ENCODE measurements at places on chromosomes 3 and 15.

- no peaks in the 10 kb centered on the region for H3K36me3 ChIP-seq
- H3K4me3 ChIP-seq = no peak overlapping the region
- peaks cover 29% of the 10 kb centered on the region for H3K4me1 ChIP-seq
- peak overlapping the region; percentile 69 for H3K27ac ChIP-seq
- no peaks in the 10 kb centered on the region for H3K27me3 ChIP-seq
Measured at GRCh38 chr3:31288224-31288623, 244.5 kb upstream of the STT3B start.

- no peak overlapping the region for H3K27ac ChIP-seq
- DNase-seq = peak; percentile 3
- H3K4me3 ChIP-seq = no peak overlapping the region
Measured at GRCh38 chr3:192772240-192772894, 45.0 kb upstream of the FGF12 start.

- H3K36me3 ChIP-seq = peaks cover 19% of the 10 kb centered on the region
- peaks cover 53% of the 10 kb centered on the region for H3K4me1 ChIP-seq
- H3K4me3 ChIP-seq = peak overlapping the region; percentile 95
- no peaks in the 10 kb centered on the region for H3K27me3 ChIP-seq
Measured at GRCh38 chr3:11641683-11642430, 1.9 kb downstream of the VGLL4 start.

GRCh38 chr15:92847841-92848240, 52.3 kb upstream of the CHD2 start:
- H3K36me3 ChIP-seq = no peaks in the 10 kb centered on the region
- no peak overlapping the region for H3K4me3 ChIP-seq
- DNase-seq = no peak

DNA sequence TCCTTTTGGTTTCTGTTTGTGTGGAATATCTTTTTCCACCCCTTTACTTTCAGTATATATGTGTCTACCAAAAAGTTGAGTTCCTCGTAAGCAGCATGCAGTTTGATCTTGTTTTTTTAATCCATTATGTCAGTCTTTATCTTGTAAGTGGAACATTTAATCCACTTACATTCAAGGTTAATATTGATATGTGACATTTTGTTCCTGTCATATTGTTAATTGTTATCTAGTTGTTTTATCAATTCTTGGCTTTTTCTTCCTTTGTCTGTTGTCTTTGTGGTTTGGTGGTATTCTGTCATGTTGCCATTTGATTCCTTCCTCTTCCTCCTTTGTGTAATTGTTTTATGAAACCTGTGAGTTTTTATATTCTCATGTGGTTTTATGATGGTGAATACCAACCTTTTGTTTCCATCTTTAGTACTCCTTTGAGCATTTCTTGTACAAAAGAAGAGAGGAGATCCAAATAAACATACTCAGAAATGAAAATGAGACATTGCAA, 43.4 kb upstream of the XCR1 start:
- DNase-seq = no peak
- H3K36me3 ChIP-seq = peaks cover 3% of the 10 kb centered on the region
- H3K27me3 ChIP-seq = peaks cover 34% of the 10 kb centered on the region
- H3K27ac ChIP-seq = peak overlapping the region; percentile 57
- peaks cover 59% of the 10 kb centered on the region for H3K4me1 ChIP-seq
- H3K4me3 ChIP-seq = peak overlapping the region; percentile 5

- peaks cover 65% of the 10 kb centered on the region for H3K4me1 ChIP-seq
- H3K4me3 ChIP-seq = no peak overlapping the region
- DNase-seq = no peak
- H3K27me3 ChIP-seq = no peaks in the 10 kb centered on the region
- H3K27ac ChIP-seq = peak overlapping the region; percentile 69
- H3K36me3 ChIP-seq = peaks cover 6% of the 10 kb centered on the region
Measured at GRCh38 chr15:41690636-41691035, 30.4 kb downstream of the MGA start.

DNA sequence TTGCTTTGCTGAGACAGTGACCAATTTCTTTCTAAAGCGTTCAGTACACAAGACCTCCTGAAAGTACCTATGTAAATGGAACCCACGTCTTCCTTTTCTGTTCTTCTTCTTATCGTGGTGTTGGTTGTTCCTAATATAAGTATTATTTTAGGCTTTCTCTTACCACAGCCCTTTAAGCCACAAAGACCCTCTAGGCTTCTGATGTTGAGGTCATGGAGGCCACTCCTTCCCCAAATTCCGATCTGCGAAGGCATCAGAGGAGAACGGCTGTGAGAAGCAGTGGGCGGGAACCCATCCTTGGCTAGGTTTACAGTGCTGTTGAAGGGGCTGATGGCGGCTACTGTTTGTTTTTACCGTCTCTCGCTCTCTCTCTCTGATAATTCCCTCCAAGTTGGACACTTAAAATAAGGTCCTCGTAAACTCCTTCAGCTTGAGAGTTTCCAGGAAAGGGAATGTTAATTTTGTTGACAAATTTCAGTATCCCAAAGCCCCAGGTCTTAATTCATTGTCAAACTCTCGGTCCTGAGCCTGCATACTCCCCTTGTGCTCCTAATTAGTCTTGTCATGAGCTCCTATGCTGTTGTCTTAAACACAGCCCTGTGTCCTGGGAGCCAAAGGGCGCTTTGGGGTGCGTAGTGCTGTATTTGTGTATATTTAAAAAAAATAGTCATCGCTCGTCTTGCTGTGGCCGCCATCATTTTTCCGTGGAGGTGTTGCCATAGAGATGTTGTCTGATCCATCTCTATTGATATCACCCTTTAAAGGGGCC, 178.8 kb downstream of the OPA1 start:
- no peaks in the 10 kb centered on the region for H3K36me3 ChIP-seq
- peaks cover 5% of the 10 kb centered on the region for H3K27me3 ChIP-seq
- H3K27ac ChIP-seq = no peak overlapping the region
- peaks cover 3% of the 10 kb centered on the region for H3K4me1 ChIP-seq
- H3K4me3 ChIP-seq = no peak overlapping the region

DNA sequence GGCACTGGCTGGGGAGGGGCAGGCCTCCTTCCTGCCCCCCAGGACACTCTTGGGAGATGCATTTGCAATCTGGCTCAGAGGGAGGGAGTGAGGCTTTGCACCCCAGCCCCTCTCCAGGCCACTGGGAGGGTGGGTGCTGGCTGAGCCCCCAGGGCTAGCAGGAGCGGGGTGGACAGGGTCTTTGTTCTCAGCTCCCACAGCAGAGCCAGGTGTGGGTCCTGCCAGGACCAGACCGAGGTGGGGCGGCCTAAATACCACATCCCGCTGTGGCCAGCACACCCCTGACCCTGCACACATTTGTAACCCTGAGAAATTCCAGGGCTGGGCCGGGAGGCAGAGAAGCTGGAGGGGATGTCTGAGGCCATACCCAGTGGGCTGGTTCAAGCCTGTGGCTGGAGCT, 41.0 kb downstream of the STARD5 start:
- H3K4me1 ChIP-seq = peaks cover 57% of the 10 kb centered on the region
- DNase-seq = no peak
- H3K27me3 ChIP-seq = no peaks in the 10 kb centered on the region
- H3K27ac ChIP-seq = no peak overlapping the region

GRCh38 chr15:93223803-93224202, 134.8 kb upstream of the RGMA start:
- no peak overlapping the region for H3K27ac ChIP-seq
- H3K4me3 ChIP-seq = no peak overlapping the region
- peaks cover 6% of the 10 kb centered on the region for H3K27me3 ChIP-seq
- DNase-seq = no peak
- no peaks in the 10 kb centered on the region for H3K36me3 ChIP-seq

- peak overlapping the region; percentile 76 for H3K27ac ChIP-seq
- H3K4me1 ChIP-seq = peaks cover 52% of the 10 kb centered on the region
- no peaks in the 10 kb centered on the region for H3K27me3 ChIP-seq
- peak; percentile 35 for DNase-seq
- peaks cover 37% of the 10 kb centered on the region for H3K36me3 ChIP-seq
Measured at GRCh38 chr15:52558196-52558595, 10.6 kb downstream of the ARPP19 start.

GRCh38 chr3:187802928-187803259, 57.6 kb upstream of the BCL6 start:
- no peaks in the 10 kb centered on the region for H3K27me3 ChIP-seq
- peak overlapping the region; percentile 30 for H3K4me3 ChIP-seq
- no peaks in the 10 kb centered on the region for H3K36me3 ChIP-seq
- peak; percentile 53 for DNase-seq
- H3K27ac ChIP-seq = peak overlapping the region; percentile 89

GRCh38 chr3:147943265-147943945, 534.2 kb downstream of the ZIC1 start:
- no peak for DNase-seq
- H3K4me1 ChIP-seq = no peaks in the 10 kb centered on the region
- no peak overlapping the region for H3K4me3 ChIP-seq
- H3K27ac ChIP-seq = no peak overlapping the region

DNA sequence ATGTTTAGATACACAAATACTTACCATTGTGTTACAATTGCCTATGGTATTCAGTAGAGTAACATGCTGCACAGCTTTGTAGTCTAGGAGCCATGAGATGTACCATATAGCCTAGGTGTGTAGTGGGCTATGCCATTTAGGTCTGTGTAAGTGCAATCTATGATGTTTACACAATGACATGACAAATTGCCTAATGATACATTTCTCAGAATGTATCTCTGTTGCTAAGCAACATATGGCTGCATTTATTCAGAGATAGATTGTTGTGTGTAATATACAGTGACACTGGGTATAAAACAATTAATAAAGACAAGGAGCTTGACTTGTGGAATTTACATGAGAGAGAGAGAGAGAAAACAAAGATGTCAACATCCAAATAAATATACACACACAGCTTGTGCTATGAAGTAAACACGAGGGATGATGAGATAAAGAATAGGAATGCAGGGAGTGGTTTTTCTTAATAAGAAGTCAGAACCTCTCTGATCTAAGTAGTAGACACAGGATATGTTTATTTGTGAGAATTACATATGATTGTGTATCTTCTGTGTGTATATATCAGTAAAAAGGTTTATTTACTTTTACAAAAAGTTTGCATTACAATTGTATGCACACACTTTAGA, 110.0 kb downstream of the KCNAB1 start:
- H3K36me3 ChIP-seq = no peaks in the 10 kb centered on the region
- H3K4me3 ChIP-seq = no peak overlapping the region
- peaks cover 18% of the 10 kb centered on the region for H3K27me3 ChIP-seq

GRCh38 chr3:114112696-114113095, 56.2 kb downstream of the QTRT2 start:
- H3K27me3 ChIP-seq = peaks cover 12% of the 10 kb centered on the region
- no peak overlapping the region for H3K4me3 ChIP-seq
- no peak for DNase-seq
- H3K27ac ChIP-seq = no peak overlapping the region
- no peaks in the 10 kb centered on the region for H3K36me3 ChIP-seq

DNA sequence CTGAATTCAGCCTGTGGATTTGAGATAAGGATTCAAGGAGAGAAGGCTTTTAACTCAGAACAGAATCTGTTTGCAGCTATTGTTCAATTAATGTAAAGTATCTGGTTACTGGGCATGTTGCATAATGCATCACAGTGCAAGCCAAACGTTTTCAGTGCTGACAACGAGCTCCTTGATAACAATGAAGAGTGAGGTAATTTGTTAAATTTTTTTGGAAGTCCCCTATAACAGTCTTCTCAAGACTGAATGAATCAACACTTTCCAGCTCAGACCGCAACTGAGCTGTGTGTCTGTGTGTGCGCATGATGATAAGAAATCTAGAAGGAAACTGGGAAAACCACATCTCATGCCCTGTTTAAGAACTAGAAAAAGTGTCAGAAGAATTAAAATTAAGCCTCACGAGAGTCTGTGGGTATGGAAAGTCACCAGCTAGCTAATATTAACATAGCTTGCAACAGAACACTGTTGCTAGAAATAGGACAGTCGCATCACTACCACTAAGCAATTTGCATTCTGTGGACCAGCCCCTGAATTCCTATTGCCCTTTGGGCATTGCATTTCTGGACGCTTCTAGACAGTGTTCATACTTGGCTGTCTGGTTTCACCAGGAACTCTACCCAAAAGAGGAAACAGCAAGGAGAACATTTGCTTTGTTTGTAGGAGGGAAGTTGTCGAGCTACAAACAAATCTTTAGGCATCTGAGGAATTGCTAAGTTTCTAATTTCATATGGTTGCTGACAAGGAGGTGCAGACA, 43.7 kb upstream of the ATP2C1 start:
- peak overlapping the region; percentile 46 for H3K27ac ChIP-seq
- H3K4me1 ChIP-seq = peaks cover 43% of the 10 kb centered on the region
- peak overlapping the region; percentile 31 for H3K4me3 ChIP-seq
- peaks cover 32% of the 10 kb centered on the region for H3K27me3 ChIP-seq

DNA sequence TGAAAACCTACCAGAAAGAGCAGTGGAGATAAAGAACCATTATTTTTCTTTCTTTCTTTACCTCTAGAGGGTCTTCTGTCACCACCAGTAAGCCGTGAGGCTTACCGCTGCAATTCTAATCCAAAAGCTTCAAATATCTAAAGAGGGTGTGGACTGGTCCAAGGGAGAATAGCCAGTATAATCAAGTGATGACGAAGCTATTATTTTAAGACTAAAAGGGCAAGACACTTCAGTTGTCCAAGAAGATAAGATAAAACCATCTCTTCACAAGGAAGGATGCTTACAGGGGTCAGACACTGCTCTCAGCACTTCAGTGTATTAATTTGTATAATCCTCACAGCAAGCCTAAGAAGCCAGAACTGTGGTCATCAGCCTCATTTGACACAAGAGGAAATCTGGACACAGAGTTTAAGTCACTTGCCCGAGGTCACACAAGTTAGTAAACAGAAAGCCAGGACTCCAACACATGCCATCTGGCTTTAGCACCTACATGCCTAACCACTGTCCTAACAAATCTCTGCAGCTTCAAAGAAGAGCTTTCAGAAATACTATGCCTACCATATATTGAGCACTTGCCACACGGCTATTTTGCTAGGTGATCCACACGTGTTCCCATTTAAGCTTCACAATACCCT, 14.6 kb downstream of the HDC start:
- no peak overlapping the region for H3K4me3 ChIP-seq
- no peaks in the 10 kb centered on the region for H3K36me3 ChIP-seq
- peaks cover 33% of the 10 kb centered on the region for H3K4me1 ChIP-seq
- peaks cover 4% of the 10 kb centered on the region for H3K27me3 ChIP-seq
- DNase-seq = no peak
- no peak overlapping the region for H3K27ac ChIP-seq

DNA sequence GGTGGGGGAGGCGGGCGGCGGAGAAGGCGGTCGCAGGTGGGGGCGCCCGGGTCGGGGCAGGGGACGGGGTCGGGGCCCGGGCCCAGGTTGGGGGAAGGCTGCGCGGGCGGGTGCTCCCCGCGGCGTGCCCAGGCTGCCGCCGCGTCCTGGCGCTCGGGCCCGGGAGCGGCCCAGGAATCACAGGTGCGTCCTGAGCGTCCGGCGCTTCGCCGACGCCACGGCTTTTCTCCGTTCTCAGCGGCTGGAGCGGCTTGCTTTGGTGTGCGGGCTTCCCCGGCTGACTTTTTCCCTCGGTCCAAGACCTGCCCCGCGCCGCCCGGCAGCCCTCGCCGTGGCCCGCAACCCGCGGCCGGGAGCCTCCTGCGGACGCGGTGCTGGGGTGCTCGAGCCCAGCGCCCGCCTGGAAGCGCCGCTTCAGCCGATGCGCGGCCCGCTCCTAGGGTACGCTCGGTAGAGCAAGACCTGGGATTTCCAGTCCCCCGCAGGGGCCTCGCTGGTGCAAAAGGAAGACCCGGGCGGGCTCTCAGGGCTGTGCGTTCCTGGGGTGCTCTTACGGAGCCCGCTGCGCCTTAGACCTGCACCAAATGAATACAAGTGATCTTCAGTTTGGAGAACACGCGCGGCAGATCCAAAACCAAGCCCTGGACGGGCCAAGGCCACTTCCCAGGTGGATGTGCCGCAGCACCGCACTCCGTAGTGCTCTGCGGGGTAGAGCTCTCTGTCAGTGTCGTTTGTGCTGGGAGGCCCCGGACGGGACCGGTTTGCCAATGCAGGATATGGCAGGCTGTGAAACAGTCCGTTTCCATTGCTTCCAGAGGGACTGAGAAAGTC, 639 bp downstream of the NIPA1 start:
- H3K36me3 ChIP-seq = peaks cover 22% of the 10 kb centered on the region
- H3K4me3 ChIP-seq = peak overlapping the region; percentile 87
- peak overlapping the region; percentile 60 for H3K27ac ChIP-seq
- DNase-seq = peak; percentile 30

Data from activated naive CD8-positive, alpha-beta T cell treated with anti-CD3 and anti-CD28 coated beads, Interleukin-2, amount 50 U/mL, for 24 hours (primary cell).